ENCODE measurements at places on chromosomes 1 and 21.

- no peak for DNase-seq
Measured at GRCh38 chr21:15367061-15367626, 302.3 kb upstream of the NRIP1 start.

DNA sequence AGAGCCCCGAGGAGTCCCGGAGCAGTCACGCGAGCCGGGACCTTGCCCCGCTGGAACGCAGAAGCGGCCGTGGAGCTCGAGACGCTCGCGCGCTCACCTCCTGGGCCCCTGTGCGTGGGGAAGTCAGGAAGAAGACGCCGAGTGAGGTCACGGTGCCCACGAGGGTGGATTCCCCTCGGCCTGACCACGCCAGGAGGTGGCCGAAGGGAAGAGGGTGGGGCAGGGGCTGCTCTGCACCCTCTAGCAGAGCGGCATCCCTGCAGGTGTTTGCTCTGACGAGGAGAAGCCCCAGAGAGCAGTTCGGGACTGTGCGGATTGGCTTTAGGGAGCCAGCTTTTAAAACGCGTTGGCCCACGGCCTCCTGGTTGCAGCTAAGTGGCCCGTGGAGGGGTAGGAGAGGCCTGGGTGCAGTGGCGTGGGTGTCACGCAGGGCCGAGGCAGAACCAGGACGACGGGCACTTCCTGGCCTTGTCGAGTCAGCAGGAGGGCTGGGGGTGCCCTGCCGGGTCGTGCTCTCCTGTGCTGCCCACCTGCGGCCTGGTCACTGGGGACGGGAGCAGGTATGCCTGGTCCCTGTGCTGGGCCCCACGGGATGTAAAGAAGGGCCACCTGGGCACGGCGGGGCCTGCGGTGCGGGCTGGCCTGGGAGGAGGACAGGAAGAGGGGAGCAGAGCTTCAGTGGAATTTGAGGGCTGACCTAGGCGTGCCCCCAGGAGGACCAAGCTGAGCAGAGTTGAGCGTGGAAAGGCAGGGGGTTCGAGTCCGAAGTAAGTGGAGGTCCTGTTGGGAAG is 1.0 kb downstream of the PDXK start:
- no peak for DNase-seq

DNA sequence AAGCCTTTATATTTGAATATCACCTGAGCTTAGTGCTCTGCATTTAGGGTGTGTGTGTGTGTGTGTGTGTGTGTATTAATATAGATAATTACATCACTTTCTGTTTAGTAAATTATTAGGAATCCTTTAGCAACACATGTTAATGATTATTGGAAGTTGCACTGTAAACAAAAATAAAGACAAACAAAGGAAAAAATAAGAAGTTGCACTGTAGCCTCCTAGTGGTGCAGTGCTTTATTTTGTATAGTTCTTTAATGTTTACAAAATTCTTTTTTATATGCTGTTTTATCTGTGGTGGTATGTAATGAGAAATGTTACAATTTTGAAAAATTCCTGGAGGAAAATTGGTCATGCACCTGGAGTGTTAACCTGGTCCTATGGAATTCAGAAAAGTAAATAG is 69.2 kb downstream of the UBE4B start:
- DNase-seq = no peak

- no peak for DNase-seq
Measured at GRCh38 chr1:165419839-165420238, 25.1 kb downstream of the RXRG start.

DNA sequence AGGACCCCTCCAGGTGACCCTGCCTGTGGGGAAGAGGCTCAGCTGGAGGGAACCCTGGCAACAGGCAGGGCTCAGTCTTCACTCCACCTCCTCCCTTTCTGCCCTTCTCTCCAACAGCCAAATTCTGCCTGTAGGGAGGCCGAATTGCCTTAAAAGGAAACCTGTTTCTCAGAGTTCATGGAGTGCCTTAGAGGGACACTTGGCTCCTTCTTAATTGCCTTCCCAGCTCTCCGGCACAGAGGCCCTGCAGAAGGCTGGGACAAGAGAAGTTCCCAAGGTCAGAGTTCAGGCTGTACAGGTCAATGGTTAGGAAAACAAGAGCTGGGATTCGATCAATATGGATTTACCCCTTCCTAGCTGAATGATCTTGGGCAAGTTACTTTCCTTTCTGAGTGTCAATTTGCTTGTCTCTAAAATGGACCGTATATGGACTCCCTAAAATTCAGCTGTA is 6.2 kb downstream of the CSRP1 start:
- DNase-seq = no peak

GRCh38 chr1:43239484-43239883 is 30.3 kb upstream of the TMEM125 start:
- no peak for DNase-seq

DNA sequence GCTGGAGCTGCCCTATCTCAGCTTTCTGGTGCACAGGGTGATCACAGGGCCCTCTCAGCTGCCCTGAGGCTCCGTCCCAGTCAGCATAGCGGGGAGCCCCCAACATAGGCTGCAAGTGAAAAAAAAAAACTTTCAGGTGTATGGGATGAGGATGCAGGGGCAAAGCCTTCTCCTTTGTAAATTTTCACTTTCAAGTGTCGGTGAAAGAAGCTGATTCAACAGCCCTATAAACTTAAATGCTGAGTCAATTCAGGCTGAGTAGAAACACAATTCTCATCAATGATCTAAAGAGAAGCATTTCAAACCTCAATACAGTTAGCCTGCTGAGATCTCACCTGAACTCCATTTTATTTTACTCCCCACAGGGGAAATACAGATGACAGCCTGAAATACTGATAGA is 171.2 kb downstream of the SEC16B start:
- no peak for DNase-seq

- peak; percentile 65 for DNase-seq
Measured at GRCh38 chr1:15975358-15975804, 520 bp downstream of the ZBTB17 start.

DNA sequence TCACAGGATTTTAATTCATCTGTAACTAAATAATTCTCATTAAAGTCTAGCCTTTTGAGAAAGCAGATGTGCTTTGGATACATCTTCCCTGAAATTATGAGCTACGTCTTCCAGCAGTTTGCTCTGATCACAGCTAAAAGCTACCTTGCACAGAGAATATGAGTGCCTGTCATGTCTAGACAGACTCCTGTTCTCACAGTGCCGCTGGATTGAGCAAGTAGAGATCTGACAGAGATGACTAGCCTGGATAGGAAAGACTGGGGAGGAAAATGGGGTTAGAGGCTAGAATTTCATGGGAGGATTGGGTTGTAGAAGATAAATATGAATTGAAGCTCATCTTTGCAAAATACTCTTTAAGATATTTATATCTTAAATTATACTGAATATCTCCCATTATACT is 24.1 kb downstream of the CEPT1 start:
- no peak for DNase-seq

DNA sequence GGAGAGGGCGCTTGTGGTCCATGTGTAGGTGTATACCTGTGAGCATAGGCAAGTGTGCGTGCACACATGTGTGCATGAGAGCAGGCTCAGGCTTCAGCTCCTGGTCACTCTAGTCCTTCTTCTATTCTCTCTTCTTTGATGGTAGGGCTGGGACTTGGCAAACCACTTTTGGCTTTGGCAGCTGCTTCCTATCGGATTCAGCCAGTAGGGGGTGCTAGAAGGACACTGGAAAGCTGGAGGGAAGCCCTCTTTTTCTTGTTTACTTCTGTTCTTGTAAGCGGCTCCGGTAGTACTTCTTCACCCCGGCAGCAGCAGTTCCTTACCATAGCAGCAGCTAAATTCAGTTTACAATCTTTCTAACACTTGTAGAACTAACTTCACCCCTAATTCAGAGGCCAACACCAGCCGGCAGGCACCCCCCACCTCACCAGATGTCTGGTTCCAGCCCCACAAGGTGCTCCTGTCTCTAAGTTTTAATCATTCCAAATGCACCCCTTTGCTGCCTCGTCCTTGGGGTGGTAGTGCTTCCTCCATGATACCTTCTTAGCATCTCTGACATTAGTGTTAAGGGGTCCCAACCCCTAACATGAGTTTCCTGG is 25.1 kb downstream of the NENF start:
- no peak for DNase-seq

GRCh38 chr1:11507309-11507708 is 28.4 kb downstream of the DISP3 start:
- DNase-seq = no peak

DNA sequence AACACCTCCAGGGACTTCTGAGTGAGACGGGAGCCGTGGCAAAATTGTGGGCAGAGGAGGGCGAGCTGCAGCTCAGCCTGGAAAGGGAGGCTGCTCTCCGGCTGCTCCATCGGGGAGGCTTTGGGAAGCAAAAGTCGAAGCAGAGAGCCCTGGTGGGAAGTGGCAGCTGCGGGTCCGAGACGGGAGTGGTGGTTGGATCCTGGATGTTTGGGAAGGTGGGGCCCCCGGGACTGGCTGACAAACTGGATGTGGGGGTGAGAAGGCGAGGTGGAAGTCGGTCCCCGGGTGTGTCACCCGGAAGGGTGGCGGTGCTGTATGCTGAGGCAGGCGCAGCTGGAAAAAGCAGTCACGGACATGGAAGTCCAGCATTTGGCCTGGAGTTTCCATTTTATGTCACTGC is 52.1 kb downstream of the KCNAB2 start:
- DNase-seq = no peak

DNA sequence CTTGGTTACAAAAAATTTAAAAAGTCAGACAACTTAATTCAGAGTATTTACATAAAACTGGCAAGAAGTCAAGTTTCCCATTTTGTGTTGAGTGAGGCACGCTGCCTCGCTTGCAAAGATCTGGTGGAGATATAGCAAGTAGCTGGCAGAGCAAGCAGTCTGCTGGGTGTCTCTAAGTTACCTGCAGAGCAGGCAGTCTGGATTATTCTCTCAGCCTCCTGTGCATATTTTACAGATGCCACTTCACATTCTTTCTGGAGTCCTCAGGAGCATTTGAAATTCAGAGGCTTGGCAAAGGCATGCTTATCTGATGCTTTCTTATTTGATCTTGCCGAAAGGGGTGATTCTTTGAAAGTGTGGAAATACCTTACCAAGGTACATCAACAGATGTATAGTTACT is 640.4 kb upstream of the ADGRL4 start:
- DNase-seq = no peak

- DNase-seq = no peak
Measured at GRCh38 chr1:222817529-222817928, 2.7 kb downstream of the DISP1 start.

DNA sequence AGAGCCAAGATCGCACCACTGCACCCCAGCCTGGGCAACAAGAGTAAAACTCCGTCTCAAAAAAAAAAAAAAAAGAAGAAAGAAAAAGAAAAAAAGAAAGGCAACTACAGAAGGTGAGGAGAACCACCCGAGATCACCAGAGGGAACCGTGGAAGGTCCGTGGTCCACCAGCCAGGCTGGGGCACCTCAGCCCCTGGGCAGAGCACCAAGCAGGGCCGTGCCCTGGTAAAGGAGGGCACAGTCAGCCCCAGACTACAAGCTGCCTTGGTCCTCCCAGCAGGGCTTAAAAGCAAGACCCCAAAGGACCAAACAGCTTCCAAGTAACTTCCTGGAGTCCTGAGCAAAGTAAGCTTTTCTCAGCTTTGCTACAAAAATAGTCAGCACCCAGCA is 8.8 kb upstream of the SAMD11 start:
- DNase-seq = no peak

- no peak for DNase-seq
Measured at GRCh38 chr1:89310976-89311375, 38.3 kb upstream of the GBP5 start.

- DNase-seq = no peak
Measured at GRCh38 chr21:44548922-44549321, 2.4 kb downstream of the KRTAP10-2 start.

DNA sequence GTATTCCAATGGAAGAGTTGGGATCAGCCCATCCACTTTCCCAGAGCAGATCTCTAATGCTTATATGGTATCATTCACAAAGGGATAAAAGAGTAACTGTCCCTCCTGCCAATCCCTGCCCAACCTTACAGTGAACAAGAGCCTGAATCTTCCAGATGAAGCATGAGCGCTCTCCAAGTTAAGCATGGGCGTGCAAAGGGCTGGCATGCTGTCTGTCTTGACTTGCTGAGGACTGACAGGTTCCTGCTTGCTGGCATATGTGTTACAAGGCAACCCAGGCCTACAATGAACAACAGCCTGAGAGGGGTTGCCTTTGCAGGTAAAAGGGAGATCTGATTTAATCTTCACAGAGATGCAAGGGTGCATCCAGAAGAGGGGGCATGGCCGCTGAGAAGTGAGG is 155.6 kb upstream of the SOD1 start:
- no peak for DNase-seq

DNA sequence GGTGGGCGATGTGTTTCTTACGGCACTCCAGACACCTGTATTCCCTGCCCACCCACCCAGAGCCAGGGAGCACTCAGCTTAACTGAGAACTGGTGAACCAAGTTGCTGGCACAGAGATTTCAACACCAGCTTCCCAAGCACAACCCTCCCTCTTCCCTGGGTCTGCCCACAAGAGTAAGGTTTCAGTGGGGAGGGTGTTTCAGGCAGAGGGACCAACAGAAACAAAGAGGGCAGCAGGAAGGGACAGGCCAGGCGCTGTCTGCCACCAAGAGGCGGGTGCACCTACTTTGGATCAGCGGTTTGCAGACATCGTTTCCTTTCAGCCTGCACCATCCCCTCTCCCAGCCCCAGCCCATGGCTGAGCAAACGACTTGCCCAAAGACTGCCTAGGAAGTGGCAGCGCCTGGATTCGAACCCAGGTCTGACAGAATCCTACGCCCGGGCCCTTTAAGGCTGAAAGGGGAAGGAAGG is 21.9 kb upstream of the ALDH4A1 start:
- no peak for DNase-seq

DNA sequence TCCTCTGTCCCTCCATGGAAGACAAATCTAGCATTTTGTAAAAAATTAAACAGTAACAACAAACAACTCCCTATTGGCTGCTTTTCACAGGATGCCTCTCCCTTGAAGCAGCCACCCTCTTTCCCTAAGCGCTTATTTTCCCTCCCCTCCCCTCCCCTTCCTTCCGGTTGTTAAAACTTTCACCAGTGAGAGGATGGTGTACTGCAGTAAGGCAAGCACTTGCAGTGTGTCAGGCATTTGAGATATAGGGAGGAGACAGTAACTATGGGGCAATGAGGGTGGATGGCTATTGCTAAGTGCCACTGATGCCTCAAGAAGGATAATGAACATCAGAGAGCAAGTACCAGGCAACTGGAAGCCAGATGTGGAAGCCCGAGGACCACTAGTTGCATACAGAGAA is 19.1 kb upstream of the KIAA1614 start:
- DNase-seq = no peak

DNA sequence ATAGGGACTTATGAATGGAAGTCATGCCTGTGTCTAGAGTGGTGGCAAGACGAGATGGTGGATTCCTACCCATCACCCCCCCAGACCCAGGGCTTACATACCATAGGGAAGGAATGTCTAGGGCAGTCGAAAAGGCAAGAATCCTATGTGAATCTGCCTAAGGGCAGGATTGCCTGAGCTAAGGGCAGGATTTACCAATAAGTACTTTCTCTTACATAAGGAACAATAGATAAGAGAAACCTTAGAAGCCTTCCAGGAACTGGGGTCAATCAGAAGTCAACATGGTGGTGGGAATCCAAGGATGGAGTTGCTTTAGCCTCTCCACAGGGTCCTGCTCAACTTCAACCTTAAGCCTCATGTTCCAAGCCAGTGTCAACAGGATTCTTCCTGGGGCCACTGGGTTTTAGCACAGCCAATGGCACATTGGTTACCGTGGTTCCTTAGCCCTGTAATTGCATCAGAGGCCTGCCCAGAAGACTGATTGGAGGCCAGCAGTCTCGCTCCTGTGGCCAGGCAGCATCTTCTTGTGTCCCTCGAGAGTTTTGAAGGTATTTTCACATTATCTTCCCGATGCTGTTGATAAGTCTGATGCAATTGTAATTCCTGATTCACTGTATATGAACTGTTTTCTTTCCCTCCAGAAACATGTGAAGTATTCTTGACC is 20.7 kb downstream of the BACE2 start:
- no peak for DNase-seq

- DNase-seq = peak; percentile 38
Measured at GRCh38 chr1:15849775-15850324, 2.3 kb downstream of the SPEN start.
